ENCODE measurements at places on chromosomes 7 and 10. TPM values are rescaled to one million over a fixed set of nuclear protein-coding genes. Genes with fewer than 3 reads are reported as not detected.

DNA sequence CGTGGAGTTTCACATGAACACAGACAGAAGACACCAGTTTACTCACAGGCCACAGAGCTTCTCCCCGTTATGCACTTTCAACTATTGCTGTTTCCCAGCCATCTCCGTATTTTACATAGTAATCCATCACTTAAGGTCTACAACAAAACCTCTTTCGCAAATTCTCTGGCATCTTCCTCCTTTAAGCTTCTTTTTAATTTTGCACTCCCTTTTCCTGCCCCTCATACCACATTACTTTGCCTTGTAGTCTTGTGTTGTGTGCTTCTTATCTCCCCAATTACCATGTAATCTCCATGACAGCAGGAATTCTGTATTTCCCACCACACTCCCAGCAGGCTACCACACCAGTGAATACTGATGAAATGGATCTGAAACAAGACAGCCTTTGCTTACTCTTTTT lies 87.3 kb downstream of the ODAD2 start:
- DNase-seq, result no peak

GRCh38 chr10:20858292-20859124 lies 38.6 kb downstream of the NEBL start:
- DNase-seq, result peak; percentile 40

DNA sequence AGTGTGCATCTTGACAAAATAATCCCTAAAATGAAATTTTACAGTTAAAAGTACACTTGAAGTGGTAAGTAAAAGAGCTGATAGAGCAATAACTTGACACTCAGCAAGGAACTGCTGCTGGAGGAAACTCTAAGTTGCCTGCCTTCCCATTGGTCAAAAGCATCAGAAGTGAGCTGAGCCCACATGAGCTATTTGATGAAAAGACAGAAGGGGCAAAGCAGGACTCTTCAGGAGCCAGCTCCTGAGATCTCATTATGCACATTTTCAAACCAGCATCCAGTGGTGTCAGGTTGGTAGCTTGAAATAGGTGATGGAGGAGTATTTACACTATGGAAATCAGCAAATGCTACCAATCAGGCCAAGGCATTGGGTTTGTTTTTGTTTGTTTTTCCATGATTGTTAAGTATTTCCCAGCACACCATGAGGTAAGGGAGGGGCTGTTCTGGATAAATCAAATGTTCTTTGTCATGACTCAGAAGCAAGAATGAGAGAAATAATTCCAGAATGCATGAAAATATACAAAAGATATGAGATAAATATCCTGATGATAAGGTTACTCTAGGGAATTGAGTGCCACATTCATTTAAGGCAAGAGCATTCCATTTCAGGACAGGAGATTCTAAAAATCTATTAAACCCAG lies 316.6 kb downstream of the SNX13 start:
- no peak for DNase-seq

- no peak for DNase-seq
These were observed 87.8 kb upstream of the DKK1 start for GRCh38 chr10:52226197-52226847.

- no peak for DNase-seq
These were observed 663.3 kb upstream of the MGMT start for GRCh38 chr10:128803790-128804189.

GRCh38 chr7:141500608-141501007 lies 50.6 kb upstream of the AGK start:
- no peak for DNase-seq

DNA sequence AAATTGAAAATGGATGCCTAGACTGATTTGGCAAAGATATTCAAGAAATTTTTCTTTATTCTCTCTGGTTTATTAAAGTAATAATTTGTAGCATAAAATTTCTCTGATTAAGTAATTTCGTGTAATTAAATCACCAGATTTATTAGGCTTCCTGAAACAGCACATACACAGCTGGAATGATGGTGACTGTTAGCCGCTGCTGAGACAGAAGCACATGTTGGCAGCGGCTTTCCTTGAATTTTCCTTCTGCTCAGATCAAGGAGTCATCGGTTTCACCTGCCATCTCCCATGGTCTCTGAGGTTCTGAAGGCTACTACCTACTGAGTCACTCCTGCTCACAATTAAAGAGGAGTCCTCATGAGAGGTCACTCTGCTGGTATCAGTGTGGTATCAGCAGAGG lies 101.5 kb downstream of the GFRA1 start:
- DNase-seq, result no peak

- DNase-seq, result no peak
These were observed 12.8 kb upstream of the NOBOX start for GRCh38 chr7:144416341-144416740.

DNA sequence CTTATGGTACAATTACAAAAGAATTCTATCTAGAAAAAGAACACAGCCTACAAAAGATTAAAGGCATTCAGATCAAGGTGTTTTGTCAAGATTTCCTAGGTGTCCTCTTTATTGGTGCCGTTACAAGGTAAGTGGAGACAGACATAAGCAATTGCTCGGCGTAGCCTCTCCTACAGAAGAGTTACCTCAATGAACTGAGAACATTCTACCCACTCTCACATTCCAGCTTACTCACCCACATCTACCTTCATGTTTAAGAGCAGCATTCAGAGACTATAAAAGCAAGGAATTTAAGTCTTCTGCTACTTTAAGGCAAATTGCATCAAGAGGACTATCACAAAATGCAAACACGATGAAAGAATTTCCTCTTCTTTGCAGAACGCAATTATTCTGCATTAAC lies 29.5 kb downstream of the MPP7 start:
- DNase-seq, result no peak

DNA sequence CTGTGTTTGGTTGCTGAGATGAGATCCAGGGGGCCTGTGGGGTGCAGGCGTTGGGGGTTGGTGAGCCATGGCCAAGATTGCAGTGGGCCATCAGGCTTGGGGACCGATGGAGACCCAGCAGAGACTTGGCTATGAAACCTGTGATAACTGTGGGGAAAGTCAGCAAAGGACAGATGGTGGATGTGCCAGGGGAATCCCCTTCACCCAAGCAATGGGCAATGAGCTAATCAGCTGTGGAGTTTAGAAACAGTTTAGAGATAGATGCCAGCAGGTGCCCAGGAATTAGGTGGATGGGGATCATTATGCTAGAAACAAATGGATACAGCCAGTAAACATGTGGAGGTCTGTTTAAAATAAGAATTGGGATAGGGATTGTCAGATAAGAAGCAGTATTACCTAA lies 151.4 kb upstream of the FERD3L start:
- no peak for DNase-seq

DNA sequence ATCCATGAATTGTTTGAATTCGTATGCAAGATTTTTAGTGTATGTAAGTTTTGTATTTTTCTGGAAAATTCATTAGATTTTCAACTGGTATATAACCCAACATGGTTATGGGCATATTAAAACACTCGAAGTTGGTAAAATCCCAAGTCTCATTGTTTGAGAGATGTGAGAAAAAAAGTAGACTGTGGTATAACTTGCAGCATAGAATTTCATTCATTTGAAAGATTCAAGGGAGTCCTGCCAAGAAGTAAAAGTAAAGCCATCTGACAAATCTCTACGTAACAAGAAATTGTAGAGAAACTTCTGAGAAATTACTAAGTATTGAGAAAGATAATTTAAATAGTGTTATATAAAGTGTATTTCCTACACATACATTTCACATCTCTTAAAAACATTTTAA lies 40.2 kb downstream of the SEMA3E start:
- DNase-seq, result no peak

Gene ASL
- 8.0 TPM for total RNA-seq

Gene RBM20
- total RNA-seq, result 2.4 TPM
